HFFc6 (cell line): ENCODE measurements at places on chromosomes 5 and 9.

GRCh38 chr9:121284733-121285451 lies 16.9 kb downstream of the GSN start:
- DNase-seq: no peak

- no peak for DNase-seq
These were observed 17.6 kb upstream of the NDST1 start for GRCh38 chr5:150490296-150490669.

DNA sequence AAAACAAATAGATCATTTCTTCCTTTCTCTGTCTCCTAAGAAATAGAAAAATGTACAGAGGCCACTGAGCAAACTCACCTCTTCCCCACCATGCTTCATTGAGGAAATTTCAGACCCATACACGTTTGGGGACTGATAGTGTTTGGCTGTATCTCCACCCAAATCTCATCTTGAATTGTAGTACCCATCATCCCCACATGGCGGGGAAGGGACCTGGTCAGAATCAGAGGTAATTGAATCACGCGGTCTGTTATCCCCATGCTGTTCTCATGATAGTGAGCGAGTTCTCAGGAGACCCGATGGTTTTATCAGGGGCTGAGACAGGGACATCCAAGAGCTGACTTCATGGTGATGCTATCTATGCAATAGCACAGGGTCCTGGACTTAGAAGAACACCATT lies 1655.8 kb downstream of the MAT2B start:
- no peak for DNase-seq

GRCh38 chr9:137570566-137570965 lies 8.2 kb downstream of the DPH7 start:
- no peak for DNase-seq

GRCh38 chr5:157126-157715 lies 34.1 kb upstream of the LRRC14B start:
- no peak for DNase-seq

- no peak for DNase-seq
These were observed 177.2 kb upstream of the POC5 start for GRCh38 chr5:75894482-75894881.

DNA sequence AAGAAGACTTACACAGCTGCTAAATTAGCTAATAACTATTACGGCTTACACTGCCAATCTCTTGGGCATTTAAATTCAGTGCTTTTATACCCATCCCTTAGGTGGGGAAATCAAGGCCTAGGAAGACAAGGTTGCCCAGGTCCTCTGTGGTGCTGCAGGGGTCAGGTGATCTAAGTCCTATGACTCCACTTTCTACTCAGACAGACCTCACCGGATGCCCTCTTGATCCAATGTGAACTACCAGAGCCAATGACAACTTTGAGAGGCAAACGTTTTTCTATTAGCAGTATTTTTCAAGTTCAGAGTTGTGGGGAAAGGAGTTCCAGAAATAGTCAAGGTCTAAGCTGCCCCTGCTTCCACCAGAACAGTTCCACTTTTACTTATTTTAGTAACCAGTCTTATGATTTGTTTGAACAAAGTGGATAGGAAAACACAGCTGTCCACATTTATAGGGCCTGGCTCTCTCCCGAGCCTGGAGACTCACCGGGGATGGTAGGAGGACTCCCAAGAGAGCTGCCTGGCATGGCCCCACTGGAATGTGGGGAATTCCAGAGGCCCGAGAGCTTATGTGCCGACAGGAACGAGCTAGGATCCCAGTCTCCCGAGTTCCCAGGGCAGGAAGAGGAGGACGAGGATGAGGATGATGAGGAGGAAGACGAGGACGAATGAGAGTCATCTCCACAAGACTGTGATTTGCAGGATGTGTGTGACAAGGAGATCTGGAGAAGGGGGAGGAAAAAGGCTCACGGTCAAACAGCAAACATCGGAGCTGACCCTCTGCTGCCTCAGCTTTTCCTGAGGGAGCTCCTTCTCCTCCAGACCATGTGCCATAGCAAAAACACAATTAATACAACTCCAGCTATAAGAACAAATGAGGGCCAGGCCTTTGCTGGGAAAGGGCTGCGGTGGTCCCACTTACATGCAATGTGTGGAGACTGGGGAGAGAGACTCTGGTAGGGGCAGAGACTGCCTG lies 16.7 kb downstream of the FAM193B start:
- DNase-seq: peak; percentile 72

GRCh38 chr5:64566310-64566916 lies 60.6 kb downstream of the RGS7BP start:
- no peak for DNase-seq

DNA sequence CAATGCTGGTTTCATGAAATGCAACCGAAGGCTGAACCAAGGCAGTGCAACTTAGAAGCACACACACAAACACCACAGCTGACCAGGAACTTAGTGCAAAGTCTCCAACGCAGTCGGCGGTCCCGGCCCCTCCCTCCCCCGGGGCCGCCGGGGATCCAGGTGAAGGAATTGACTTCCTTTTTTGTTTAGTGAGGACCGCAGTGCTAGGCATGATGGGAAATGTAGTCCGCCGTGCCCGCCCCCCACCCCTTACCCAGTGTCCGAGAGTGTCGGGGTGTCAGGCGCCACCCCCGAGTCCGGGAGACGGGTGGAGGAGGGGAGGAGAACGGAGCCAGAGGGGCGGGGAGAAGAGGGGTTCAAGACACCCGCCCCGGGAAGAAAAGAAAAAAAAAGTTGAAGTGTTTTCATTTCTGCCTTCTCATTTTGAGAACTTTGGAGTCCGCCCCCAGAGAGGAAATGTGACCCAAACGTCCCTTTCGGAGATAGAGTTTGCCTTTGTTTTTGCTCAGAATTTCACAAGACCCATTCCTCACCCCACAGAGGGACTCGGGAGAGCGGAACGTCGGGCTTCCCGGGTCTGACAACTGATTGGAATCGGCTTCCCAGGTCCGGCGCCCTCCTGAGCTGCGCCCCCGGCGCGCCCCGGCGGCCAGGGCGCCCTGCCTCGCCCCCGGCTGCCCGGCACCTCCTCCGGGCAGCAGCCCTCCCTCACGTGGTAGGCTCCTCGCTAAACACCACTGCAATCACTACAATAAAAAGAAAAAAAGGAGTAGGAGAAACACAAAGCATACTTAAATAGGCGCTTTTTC lies 2.0 kb downstream of the IER5L start:
- DNase-seq: peak; percentile 79

- no peak for DNase-seq
These were observed 608.1 kb upstream of the ADAMTS16 start for GRCh38 chr5:4531756-4532704.
